ENCODE measurements at places on chromosomes 1 and 21.

GRCh38 chr1:85326336-85326735, 49.9 kb upstream of the BCL10 start:
- no peak for DNase-seq

- DNase-seq: no peak
These were observed 66.6 kb upstream of the DYNLT5 start for GRCh38 chr1:66685670-66686069.

DNA sequence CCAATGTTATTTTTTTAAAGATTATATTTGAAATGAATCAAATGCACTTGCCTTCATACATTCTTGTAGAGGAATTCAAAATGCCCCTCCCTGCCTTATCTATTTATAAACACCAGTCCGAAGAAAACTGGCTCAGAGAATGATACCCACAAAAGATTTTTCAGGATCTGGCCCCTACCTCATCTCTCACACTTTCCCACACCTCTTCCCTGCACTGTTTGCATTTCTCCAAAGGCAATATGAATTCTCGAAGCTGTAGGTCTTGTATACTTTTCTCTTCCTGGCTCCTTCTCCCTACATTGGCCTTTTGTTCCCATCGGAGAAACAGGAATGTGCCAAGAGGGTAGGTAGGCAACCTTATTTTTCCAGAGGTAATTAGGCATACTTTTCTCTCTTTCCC, 12.0 kb upstream of the CCDC190 start:
- no peak for DNase-seq

DNA sequence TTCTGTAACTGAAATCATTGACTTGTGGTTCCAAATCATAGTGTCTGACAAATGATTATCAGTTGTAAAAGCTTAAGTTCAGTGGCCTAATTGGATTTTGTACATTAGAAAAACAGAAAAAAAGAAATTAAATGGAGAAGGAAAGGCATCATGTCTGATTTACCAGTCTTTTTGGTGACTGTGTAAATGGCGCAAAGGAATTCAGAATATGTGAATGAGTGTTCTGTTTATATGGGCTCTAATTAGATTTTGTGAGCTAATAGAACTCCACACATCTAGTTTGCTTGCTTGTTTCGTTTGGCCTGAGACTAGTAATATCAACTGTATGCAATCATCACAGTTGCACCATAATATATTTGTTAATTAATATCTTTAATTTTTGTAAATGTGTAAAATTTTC, 151.7 kb downstream of the PLA2G4A start:
- no peak for DNase-seq

- DNase-seq: no peak
These were observed 119.4 kb upstream of the RRP15 start for GRCh38 chr1:218165701-218166114.

DNA sequence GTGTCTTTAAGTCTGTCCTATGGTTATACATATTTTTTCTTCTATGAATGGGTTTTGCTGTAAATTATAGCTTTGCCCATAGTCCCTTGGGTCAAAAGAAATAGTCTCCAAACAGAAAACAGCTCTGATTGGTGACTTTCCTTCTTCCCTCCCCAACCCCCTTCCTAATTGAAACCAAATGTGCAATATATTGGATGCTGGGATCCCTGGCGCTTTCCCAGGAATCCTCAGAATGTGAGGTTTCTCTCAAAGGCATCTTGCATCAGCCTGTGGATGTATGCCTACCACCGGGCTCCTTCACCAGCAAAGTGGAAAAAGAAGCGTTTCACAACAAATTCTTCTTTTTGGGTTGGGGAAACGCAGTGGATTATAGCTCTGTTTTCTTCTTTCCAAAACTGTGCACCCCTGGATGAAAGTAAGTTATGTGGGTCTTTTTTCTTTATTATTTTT, at the start of gene DDR2:
TSS of gene DDR2 (plus strand) at position 248 of the 450 bp plus-strand sequence. CDS start 86,600 bp downstream, outside the sequence.
- peak; percentile 85 for DNase-seq

- DNase-seq: peak; percentile 64
These were observed 48.4 kb downstream of the CCN1 start for GRCh38 chr1:85628791-85629531.

DNA sequence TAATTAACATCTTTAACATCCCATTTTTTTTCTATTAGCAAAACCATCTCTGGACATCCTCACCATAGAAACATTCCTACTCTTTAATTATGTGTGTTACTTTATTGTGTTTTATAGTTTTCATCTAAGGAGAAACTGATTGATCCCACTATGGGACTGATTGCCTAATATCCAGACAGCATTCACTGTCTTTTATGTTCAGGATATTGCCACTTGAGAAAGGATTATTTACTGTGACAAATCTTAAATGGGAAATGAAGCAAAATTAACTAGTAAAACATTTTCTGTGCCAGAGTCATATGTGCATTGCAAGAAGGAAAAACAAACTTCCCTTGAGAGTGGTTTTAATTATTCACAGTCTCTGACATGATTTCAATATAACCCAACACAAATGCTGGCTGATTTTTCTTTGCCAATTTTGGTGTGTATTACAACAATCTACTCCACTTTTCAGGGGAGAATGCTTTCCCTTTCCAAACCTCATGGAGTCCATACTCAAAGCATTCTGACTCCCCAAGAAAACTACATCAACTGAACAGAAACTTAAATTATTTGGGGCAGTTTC, 15.8 kb upstream of the RGS13 start:
- no peak for DNase-seq

GRCh38 chr1:64167176-64167575, 36.2 kb upstream of the UBE2U start:
- DNase-seq: no peak

DNA sequence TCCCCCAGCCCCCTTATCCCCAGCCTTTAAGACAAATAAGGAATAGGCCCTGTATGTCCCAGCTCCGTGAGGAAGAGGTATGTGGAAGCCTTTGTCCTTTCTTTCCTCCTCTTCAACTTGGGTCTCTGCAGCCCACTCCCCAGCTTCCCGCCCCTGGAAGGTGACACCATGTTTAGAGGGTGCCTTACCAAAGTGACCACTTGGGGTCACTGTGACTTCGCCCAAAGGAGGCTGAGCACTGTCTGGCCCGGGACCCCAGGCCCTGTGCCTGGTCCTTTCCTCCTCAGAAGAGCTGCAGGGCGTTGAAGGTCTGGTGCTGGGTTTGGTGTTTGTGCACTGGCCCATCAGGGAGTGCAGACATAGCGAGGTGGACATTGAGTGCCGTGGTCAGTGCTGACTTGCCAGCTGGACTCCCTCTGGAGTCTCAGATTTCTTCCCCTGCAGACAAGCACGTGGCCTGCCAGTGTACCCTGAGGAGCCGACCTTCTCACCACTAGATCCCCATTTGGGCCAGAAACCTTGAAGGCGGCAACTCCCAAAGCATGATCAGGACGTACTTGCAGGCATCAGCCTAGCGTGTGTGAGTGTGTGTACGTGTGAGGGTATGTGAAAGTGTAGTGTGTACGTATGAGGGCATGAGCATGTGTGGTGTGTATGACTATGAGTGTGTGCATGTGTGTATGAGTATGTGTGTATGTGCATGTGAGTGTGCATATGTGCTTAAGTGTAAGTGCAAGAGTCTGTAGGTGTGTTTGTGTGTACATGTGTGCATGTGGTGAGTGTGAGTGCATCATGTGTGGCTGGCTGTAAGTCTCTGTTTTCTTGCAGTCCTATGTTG, 181.4 kb upstream of the KIAA0040 start:
- peak; percentile 62 for DNase-seq

DNA sequence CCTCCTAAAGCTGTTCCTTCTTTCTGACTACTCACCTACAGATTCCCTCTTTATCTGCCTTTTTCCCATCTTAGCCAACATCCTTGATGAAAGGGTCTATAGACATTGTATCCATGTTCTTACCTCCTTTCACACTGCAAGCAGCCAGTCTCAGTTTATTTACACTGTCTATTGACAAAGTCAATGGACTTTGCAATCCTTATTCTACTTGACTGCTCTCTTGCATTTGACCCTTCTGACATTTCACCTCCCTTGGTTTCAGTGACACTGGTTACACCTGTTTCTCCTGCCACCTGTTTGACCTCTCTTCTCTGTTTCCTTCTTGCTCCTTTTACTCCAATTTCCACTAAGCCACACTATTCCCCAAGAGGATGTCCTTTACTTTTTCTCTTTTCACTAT, 224.0 kb upstream of the SNX7 start:
- no peak for DNase-seq

GRCh38 chr1:202134645-202135172, 9.8 kb downstream of the ARL8A start:
- peak; percentile 33 for DNase-seq

DNA sequence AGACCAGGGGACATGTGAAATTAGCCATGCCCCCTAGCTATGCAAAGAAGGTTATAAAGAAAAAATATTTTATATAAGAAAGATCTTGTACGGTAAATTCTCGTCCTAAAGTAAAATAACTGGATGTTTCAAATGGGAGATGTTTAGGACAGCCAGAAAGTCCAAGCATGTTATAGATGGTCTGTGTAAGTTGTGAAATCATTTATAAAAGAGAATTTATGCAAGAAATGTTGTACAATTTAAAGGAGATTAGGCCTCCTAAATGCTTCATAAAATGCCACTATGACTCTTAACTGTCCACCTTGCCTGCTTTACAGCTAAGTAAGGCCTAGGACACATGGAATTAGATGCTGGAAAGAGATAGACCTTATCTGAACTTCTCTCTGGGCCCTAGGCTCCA, 118.1 kb upstream of the POGK start:
- DNase-seq: no peak

- no peak for DNase-seq
These were observed 37.0 kb downstream of the UBE2G2 start for GRCh38 chr21:44764319-44765230.

DNA sequence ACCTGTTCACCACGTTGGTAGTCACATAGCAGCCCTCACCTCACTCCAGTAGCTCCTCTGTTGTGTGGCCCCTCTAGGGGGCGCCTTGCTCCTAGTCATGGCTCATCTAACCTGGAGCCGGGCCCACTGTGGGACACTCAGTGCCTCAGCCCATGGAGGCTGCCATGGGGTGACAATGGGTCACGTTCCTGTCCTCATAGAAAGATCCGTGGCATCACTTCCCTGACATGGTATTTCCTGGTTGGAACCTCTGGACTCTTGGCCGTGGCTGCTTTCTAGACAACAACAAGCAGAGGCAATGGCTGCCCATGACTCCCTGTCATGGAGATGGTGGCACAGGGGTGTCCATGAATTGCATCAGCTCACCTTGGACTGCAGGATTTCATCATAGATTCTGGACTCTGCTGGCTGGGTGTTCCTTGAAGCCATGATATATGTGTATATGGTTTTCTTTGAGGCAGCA, 27.5 kb upstream of the SLAMF6 start:
- DNase-seq: no peak

Measured in right cardiac atrium (tissue), 5 donors.